NCI-H2171 (cell line): ENCODE measurements at places on chromosomes 12 and 14.
A peak's percentile ranks its signal among the peaks of the same experiment; 100 is the strongest.

- DNase-seq, result no peak
Measured at GRCh38 chr14:89773644-89774316, 180.8 kb downstream of the EFCAB11 start.

DNA sequence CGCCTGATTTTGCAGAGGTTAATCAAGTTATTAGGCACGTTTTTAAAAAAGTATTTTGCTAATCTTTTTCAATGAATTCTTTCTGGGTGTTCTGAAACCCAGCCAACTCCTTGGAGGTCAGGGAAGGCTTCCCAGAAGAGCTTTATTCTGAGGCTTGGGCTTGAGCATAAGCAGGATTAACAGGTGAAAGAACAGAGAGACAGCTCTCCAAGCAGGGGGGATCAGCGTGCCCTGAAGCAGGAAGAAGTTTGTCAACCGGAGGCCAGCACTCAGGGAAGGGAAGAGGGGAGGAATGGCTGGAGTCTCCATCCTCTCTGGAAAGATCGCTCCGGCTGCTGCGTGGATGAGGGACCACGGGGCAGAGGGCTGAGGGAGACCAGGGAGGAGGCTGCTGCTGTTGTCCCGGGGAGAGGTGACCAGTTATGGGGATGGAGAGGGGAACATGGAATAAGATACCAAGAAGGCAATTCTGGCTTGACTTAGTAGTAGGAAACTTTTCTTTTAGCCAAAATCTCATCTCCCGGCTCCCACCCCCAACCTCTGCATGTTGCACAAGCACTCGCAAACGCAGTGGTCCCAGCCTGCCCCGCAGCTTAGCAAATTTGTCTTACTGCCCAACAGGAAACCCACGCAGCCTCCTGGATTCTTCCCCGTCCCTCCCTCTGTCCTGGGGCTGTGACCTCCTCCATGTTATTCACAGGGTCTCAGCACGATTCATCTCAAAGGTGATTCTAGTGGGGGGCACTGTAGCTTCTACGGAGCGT is 1.1 kb upstream of the SSH1 start:
- no peak for DNase-seq

GRCh38 chr12:54162741-54163140 is 26.0 kb downstream of the SMUG1 start:
- no peak for DNase-seq

DNA sequence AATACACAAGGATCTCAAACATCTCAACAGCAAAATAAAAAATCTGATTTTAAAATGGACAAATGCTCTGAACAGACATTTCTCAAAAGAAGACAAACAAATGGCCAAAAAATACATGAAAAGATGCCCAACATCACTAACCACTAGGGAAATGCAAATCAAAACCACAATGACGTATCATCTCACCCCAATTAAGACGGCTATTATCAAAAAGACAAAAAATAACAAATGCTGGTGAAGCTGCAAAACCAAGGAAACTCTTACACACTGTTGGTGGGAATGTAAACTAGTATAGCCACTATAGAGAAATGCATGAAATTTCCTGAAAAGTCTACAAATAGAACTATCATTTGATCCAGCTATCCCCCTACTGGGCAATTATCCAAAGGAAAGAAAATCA is 145.0 kb downstream of the BTG1 start:
- no peak for DNase-seq

- no peak for DNase-seq
Measured at GRCh38 chr12:42172441-42173210, 28.0 kb upstream of the GXYLT1 start.

DNA sequence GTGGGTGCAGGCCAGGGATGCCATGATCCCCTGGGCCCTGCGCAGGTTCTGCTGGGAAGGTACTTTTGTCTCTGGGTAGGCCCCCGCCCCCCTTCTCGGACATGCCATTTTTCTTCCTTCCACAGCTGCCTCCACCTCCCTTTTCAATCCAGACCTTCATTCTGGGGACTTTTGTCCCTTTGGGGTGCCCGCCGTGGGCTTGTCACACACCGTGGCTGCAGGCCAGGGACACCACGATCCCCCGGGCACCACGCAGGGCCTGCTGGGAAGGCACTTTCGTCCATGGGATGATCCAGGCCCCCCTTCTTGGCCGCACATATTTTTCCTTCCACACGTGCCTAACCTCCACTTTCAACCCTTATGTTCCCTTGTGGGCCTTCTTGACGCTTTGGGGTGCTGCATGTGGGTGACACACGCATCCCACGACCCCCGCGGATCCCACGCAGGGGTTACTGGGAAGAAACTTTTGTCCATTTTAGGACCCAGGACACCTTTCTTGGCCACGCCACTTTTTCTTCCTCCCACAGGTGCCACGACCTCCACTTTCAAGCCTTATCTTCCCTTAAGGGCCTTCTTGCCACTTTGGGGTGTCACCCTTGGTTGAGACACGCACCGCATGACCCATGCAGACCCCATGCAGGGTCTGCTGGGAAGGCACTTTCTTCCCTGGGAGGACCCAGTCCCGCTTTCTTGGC is 272.5 kb downstream of the ALG10 start:
- DNase-seq, result no peak

DNA sequence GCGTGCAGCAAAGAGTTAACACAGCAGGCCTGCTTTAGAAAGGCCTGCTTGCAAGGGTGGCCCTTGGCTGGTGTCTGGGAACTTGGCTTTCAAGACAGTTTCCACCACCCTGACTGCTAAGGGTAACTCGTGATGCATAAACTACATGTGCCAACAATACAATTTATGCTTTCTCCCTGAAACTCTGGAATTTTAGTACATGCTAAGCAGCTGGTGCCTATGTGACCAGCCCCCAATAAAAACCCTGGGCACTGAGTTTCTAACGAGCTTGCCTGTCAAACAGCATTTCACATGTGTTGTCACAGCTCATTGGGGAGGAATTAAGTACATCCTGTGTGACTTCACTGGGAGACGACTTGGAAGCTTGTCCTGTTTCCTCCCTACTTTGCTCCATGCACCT is 133.1 kb downstream of the SLC5A8 start:
- no peak for DNase-seq

- DNase-seq, result no peak
Measured at GRCh38 chr12:5264006-5264405, 167.9 kb upstream of the NTF3 start.

GRCh38 chr14:64654901-64655300 is 49.3 kb upstream of the PLEKHG3 start:
- DNase-seq, result no peak

DNA sequence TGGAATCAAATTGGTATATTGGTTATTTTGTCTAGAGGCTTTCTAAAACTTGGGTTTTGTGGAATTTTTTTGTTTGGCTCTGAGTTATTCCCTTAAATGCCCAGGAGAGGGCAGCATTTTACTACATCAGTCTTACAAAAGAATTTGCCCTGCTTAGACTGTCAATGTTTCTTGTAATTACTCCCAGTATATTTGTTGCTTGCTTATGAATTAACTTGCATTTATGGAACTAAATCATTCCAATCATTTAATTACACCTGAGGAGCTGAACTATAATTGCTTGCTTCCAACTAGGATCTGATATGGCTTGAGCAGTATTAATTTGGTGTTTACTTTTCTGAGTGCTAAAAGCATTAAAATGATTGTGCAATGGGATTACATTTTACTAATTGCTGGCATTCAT is 48.7 kb downstream of the MIPOL1 start:
- peak; percentile 37 for DNase-seq

DNA sequence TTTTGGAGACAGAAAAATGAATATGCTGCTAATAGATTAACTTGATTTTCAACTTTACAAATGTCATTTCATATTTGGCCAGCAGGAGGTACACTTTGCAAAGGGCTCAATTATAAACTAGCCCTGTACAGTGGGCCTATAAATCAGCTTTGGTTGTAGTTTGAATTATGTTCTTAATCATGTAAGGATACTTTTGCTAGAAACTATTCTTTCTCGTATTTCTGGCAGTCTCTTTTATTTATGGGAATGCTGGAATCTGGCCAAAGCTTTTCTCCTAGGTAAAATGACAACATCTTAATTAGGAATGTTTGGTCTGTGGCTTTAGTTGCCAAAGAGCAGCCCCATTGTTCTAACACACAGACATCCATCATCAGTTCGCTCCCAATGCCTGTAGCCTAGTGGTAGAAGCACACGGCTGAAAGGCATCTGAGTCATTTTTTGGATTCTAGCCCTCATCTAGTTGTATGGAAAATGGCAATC is 1322.3 kb upstream of the SEL1L start:
- DNase-seq, result no peak

DNA sequence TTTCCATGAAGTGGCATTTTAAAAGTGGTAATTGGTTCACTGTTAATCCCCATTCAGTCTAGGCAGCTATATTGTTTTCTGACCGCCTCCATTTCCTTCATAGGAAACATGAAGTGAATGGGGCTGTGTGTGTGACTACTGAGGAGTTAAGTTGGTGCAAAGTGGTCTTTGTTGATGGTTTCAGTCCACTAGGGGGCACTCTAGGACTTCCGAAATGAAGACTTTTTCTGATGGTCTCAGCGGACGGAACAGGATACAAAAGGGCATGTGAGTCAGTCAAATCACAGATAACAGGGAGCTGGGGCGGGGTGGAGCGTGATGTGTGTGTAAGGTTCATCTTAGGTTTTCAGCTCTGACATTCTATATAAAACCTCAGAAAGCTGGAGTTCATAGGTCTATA is 240.1 kb upstream of the OR4E1 start:
- DNase-seq, result peak; percentile 82

- DNase-seq, result no peak
Measured at GRCh38 chr14:97920201-97920600, 1123.0 kb downstream of the VRK1 start.

DNA sequence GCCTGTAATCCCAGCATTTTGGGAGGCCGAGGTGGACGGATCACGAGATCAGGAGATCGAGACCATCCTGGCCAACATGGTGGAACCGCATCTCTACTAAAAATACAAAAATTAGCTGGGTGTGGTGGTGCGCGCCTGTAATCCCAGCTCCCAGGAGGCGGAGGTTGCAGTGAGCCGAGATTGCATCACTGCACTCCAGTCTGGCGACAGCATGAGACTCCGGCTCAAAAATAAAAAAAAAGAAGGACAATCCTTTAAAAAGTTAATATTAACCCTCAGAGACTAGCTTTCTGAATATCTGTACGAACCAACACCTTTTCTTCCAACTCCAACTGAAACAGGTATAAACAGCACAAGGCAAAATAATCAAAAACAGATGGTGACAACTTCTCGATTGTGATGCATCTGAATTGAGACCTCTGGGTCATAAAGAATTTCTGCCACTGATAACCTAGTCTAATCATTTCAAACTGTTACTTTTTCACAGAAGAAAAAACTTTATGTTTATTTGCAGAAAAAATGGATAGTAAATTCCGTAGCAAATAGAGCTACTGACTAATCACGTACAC is 27.8 kb downstream of the CLIP1 start:
- no peak for DNase-seq
